Stimulated activated CD4-positive, alpha-beta T cell treated with anti-CD3 and anti-CD28 coated beads, TNF-alpha, amount 100 ng/mL, for 1 hour (primary cell): ENCODE measurements at places on chromosomes 6 and 20.

GRCh38 chr6:158567871-158568401 lies 8.0 kb downstream of the TMEM181 start:
- DNase-seq = no peak

DNA sequence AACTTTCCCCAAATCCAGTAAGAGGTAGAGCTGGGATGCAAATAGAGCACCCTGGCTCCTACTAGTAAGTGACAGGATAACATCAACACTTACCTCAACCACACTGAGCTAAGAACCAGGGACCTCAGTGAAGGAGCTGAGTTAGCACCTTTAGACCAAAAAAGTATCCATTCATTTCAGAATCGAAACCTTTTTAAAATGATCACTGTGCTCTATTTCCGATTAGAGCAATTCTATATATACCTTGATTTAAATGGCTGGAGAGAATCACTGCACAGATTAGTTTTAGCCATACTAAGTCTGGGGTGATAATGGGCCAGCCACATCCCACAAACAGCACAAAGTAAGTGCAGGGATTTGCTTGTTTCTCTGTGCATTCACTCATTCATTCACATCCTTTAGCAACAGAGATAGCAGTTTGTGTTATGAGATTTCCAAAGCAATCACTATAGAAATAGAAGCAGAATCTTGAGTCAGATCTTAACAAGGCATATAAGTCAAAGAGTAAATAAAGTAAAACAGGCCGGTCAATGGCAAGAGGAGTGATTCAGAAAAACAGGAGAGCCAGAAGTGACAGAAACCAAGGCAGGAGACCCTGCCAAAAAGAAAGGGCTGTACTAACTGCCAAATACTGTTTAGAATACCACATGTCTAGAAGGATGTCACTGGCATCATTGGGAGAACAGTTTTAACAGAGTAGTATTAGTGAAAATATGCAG lies 136.3 kb downstream of the KIF13A start:
- DNase-seq = no peak

GRCh38 chr6:3309391-3310050 lies 50.8 kb downstream of the PSMG4 start:
- DNase-seq = no peak

DNA sequence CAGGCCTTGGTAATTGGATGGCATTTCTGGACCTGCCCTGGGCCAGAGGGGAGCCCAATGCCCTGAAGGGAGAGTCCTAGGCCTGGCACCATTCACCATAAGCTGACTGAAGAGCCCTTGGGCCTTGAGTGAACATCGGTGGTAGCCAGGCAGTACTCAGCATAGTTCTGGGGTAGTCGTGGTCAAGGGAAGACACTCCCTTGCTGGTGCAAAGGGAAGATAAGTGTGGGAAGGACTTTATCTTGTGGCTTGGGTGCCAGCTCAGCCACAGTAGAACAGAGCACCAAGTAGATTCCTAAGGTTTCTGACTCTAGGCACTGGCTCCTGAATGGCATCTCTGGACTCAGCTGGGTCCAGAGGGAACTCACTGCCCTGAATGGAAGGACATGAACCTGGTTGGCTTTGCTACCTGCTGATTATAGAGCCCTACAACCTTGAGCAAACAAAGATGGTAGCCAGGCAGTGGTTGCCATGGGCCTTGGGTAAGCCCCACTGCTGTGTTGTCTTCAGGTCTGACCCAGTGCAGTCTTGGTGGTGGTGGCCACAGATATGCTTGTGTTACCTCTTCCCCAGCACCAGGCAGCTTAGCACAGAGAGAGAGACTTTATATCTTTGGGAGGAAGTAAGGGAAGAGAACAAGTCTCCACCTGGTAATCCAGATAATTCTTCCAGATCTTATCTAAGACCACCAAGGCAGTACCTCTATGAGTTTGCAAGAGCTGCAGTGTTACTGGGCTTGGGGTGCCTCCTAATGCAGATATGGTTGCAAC lies 83.5 kb downstream of the PRDM13 start:
- no peak for DNase-seq

DNA sequence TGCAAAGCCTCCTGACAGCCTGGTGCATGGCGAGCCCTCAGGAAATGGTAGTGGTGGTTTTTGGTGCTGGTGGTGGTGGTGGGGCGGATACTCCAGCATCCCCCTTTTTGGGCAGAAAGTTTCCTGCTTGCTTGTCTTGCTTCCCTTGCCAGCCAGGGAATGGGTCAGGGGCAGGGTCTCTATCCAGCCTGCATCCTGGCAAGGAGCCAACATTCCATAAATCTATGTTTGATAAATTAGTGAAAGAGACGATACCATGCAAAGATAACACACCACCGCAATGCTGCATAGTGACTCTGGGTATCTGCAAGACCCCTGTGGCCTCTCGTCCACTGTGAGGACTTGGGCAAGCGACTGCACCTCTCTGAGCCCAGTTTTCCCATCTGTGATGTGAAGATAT lies 246.2 kb downstream of the LRFN2 start:
- DNase-seq = no peak

DNA sequence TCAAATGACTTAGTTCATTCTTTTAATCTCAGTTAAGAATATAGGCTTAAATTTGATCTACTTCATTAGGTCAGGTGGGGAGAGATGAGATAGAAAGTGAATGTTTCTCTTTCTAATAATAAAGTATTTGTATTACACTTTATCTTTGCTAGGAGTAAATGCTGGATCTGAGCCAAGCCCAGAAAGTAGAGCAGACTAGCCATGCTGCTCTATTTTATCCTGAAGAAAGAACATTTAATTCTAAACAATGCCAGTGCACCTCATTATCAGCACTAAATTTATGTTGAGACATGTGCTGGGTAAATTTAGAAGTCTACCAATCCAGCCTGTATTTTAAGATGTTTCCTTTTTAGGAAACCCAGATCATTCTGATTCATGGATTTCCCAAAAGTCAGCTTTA lies 43.5 kb downstream of the AKIRIN2 start:
- no peak for DNase-seq
